GM03348 (cell line): ENCODE measurements at places on chromosomes 12 and 14.
A peak's percentile ranks its signal among the peaks of the same experiment; 100 is the strongest.

- DNase-seq = no peak
Observed at GRCh38 chr14:99512571-99513182, 31.5 kb downstream of the CCNK start.

DNA sequence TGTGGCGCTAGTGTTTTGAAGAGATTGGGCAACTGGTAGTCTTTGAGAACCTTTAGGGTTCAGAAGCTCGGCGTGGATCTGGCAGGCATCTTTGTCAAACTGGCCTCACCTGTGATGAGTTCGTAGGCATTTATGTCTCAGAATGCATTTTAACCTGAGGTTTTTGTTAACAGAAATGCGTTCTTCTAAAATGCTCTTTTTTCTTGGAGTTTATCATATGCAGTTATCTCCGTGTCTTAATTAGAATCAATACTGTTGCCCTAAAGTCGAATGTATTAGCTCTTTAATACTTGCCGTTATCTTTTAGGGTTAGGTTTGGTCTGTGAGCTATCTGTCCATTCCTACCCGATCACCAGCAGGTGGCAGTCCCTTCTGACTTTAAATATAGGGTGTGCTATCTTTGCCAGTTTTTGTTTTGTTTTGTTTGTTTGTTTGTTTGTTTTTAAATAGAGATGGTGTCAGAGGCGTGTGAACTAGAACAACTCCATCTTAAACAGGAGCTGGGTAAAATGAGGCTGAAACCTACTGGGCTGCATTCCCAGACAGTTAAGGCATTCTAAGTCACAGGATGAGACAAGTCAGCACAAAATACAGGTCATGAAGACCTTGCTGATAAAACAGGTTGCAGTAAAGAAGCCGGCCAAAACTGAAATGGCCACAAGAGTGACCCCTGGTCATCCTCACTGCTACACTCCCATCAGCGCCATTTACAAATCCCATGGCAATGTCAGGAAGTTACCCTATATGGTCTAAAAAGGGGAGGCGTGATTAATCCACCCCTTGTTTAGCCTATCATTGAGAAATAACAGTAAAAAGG lies 1.4 kb downstream of the ATF1 start:
- peak; percentile 72 for DNase-seq

GRCh38 chr14:75214558-75214957 lies 38.1 kb upstream of the TMED10 start:
- DNase-seq = no peak

DNA sequence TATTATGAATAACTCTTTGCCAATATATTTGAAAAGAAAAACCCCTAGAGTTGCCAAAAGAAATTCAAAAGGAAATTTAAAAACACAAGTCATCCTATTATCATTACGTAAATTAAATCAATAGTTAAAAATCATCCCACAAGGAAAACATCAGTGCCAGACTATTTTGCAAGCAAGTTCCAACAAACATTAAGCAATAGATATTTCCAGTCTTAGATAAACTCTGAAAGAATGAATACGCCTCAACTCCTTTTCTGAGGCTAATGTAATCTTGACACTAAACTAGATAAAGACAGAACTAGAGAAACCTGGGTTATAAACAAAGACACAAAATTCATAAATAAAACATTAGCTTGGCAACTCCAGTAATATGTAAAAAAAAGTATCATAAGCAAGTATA lies 245.9 kb downstream of the FOXN3 start:
- DNase-seq = peak; percentile 16

DNA sequence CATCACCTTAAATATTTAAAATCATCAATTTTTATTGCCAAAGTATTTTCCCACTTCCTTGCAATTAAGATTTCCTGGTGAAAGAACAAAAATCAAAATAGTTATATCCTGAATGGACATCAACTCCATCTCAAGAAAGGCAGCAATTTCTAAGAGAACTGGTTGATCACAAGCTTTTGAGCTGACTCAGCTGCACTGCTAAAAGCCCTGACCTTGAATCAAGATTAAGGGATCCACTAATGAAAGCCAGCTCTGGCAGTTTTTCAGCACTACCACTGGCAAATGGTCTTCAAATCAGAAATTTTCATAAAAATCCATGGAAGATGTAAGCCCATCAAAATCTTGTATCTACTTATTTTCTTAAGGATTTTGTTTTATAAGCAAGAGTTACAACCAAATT lies 123.4 kb downstream of the SLC6A15 start:
- DNase-seq = no peak

GRCh38 chr14:33727606-33728005 lies 223.3 kb downstream of the EGLN3 start:
- no peak for DNase-seq

DNA sequence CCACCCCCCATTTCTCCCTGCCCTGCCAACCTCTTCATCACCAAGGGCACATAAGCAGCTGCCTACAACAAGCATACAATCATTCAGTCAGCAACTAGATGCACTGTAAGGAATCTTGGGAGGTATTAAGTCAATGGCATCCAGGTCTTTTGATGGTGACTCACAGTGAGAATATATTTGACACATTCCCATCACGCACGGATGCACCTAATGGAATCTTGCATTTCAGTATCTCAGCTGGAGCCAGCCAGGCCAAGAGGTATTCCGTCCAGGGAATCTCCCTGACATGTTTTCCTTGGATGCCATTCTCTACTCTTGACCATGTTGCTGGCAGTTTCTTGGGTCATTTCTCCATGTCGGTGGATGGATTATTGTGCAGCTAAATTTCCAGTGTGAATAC lies 73.9 kb upstream of the CAPRIN2 start:
- DNase-seq = no peak

DNA sequence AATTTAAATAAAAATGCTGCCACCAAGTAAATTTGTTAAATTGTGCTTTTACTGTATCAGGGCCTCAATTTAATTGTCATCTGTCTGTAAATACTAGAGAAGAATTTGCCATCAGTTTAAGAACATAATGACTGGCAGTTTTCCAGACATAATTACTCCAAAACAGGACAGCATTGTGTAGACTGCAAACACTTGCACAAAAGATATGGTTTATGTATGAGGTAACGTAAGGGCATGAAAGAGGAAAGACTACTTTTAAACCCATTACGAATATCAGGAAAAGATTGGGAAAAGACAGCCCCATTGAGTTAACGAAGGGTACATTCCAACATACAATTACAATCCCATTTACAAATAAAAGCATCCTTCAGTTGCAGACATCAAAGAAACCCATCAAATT lies 59.8 kb upstream of the KRR1 start:
- DNase-seq = no peak
